ENCODE measurements at places on chromosomes 12 and 14. TPM values are rescaled to one million over a fixed set of nuclear protein-coding genes. Genes with fewer than 3 reads are reported as not detected.

The TSHR gene
- 0.14 TPM for polyA plus RNA-seq

GRCh38 chr12:63941879-63942278, 97.4 kb downstream of the SRGAP1 start:
- DNase-seq = no peak

The SDSL gene
- 12.0 TPM for polyA plus RNA-seq

DNA sequence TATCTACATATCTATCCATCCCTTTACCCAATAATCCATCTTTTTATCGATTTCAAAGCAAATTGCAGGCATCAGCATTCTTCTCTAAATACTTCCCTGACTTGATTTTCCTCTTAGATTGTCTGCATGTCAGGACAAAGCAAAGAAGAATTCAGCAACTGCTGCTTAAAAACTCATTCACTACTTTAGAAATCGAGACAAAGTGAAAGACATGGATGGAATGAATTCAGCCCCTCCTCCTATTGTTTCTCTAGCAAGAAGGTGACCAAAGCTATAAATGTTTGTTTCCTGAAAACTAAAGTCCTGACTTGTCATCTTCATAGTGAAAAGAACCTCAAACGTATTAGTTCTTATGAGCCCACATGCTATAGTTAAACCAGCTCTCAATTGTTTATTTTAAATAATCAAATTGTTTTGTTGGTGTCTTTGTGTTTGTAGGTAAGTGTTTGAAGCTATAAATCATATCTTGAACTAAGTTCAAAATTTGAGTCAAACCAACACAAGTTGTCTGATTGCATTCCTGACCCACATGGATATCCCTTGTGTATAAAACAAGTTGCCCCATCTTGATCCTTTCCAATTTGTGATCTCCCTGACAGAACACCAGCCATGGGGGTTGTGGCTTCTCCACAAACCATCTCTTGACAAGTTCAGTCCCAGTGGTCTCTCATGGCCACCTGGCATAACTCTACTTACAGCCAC, 58.6 kb upstream of the ARHGAP5 start:
- no peak for DNase-seq

The BEGAIN gene
- polyA plus RNA-seq = 2.3 TPM

The P2RX7 gene
- polyA plus RNA-seq = 0.86 TPM

- DNase-seq = no peak
These were observed 72.2 kb downstream of the EP400 start for GRCh38 chr12:132021965-132022364.

DNA sequence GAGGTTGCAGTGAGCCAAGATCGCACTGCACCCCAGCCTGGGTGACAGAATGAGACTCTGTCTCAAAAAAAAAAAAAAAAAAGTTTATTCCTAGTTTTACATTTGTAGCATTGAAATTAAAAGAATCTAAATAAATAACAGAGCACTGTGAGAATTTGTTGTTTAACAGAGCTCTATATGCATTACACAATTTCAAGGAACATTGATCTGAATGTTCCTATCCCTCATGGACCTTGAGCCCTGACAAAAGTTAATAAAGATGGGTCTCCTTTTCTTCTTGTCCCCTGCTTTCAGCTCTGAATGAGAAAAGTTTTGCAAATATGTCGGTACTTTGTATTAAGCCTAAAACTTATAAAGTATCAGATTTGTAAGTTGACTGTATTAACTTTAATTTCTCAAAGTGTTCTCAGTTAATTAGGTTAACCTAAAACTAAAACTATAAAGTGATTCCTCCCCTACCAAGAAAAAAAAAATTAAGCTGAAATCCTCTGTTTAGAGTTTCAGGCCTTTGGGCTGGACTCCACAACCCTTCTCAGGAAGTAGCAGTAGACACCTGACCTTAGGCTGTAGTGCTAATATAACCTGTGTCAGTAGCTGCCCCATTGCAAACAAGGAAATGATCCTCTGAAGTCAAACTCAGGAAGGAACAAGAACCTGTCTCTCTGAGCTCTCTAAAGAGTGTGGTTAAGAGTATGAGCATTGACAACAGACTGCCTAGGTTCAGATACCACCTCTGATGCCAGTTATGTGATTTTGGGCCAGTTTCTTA, 477.6 kb downstream of the DPF3 start:
- DNase-seq = no peak

DNA sequence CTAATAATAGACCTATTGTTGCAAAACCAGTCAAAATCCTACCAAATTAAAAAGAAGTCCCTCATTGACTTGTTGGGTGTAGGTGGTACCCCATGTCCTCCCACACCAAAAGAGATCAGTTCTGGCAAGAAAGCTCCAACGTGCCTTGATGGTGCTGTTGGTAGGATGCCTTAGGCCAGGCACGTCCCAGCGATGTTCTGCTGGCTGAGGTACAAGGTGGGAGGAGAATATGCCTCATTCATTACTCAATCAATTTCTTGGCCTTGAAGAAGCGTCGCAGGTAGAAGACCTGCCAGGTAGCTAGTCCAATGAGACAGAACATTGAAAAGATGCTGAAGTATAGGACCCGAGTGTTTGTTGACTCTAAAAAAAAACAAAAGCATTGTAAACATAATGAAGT, 7.8 kb upstream of the NEK9 start:
- no peak for DNase-seq

DNA sequence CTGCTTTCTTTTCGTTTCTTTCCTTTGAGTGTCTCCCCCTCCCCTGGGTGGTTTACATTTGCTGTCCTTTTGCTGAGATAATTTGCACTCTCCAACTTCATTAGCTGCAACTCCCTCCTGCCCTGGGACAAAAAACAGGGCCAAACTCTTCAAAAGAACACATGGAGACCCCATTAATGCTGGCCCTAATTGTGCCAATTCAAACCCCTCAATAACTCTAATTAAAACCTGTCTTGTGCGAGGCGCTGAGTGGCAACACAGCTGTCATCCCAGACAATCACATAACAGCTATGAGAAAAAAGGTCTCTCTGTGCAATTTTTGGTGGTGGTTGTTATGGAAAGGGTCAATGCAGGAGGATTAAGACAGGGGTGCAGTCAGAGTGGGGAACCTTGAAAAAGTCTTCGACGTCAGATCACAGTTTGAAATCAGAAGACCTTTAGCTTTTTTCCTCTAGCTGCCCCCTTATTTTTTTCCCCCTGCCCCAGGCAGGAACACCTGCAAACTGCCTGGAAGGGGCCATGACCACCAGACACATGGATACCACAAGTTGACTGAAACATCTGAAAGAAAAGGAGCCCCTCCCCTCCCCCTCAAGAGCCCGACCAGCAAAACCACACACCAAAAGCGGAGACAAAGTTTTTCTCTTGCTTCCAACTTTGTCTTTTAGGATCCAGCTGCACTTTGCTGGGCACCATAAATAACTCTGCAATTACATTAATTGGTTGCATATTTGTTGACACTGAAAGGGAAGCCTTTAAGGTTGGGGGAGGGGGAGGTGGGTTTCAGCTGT, 26.5 kb upstream of the SMOC1 start:
- no peak for DNase-seq

The ELK3 gene
- polyA plus RNA-seq = 58.9 TPM

DNA sequence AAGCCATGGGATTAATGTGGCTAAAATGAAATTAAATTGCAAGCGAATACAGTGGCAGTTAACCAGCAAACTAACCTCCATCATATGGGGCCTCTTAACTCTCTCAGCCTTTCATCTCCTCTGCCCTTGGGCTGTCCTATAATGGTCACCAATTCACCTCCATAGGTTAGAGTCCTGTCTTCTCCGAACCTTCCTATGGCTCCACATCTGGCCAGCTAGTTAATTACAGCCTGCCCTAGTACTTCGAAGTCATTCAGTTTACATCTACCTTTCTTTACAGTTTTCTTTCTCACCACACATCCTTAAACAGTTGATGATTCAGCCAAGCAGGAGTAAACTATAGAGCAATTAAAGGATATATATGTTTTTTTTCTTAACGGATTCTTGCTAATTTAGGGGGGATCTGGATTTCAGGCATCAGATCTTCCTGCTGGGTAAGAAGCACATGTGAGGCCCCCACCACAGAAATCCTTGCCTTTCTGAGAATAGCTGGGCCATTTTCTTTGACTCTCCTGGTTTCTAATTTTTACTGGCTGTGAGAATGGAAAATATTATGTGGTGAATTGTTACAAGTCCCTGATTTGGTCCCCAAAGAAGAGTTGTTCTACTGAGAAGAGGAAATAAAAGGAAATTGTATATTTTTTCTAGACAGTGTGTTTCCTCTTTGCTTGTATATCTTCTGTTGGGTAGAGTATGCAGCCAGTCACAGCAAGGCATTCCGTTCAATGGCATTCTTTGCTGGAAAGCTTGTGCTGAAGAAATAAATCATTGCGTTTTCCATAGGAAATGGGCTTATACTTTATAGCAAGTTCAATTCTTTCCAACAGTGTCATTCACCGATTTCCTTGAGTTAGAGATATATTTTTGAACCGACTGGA, 16.7 kb downstream of the HMGA2 start:
- DNase-seq = no peak

- no peak for DNase-seq
These were observed 55.0 kb downstream of the AP5M1 start for GRCh38 chr14:57323721-57324120.

DNA sequence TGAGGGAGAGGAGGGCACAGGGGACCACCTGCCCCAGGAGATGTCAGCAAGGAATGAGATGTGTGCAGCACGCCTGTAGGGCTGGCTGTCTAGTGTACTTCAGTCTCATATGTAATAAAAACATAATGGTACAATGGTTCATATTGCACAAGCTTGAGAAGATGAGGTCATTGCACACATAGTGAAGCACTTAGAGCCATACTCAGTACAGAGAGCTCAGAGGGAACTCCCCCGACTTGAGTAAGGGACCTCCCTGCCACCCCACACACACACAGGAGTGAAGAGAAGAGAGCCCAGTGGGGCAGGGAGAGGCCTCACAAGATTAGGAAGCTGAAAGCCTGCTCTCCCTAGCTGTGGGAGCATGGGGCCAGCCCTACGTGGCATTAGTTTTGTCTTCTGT, 61.5 kb downstream of the SLC6A12 start:
- DNase-seq = no peak

GRCh38 chr14:51960866-51961265, 28.5 kb upstream of the RTRAF start:
- DNase-seq = no peak
